ENCODE measurements at places on chromosomes 1 and 21. TPM values are rescaled to one million over a fixed set of nuclear protein-coding genes. Genes with fewer than 3 reads are reported as not detected.

DNA sequence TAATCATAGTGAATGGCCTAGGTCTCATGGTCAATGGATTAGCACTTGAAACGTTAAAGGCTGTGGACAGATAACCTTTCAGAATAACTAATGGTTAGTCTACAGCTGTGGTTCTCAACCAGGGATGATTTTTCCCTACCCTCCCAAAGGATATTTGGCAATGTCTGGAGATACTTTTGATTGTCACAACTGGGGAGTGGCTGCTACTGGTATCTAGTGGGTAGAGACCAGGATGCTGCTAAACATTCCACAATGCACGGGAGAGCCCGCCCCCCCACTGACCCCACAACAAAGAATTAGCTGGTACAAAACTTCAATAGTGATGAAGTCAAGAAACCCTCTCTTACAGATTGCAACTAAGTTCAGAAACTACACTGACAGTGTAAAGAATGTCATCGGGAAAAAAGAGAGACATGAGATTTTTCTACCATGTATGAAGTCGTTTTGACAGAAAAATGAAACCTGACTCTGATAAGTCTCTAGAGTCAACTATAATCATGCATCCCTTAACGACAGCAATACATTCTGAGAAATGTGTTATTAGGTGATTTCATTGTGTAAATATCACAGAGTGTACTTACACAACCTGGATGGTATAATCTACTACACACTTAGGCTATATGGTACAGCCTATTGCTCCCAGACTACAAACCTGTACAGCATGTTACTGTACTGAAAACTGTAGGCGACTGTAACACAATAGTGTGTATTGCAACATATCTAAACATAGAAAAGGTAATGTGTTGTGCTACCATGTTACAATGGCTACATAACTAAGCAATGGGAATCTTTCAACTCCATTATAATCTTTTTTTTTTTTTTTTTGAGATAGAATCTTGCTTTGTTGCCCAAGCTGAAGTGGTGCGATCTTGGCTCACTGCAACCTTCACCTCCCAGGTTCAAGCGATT is 49.7 kb upstream of the PRDX6 start:
- no peak for DNase-seq

- no peak for DNase-seq
Observed at GRCh38 chr21:19475525-19475924, 1071.9 kb upstream of the TMPRSS15 start.

DNA sequence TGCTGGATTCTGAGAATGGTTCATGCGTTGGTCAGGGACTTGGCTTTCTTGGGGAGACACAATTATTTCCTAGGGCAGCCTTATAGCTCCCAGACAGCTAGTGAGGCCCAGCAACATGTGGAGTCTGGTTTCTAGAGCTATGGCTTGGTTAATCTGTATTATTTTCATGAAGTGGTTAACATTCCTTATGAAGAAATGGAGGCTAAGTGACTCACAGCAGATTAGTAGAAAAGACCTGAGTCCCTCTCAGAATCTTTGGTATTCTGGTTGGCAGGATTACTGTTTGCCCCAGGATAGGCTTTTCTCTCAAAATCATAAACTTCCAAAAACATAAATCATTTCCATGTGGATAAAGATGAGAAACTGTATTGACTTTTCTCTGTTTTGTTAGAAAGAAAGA is 42.3 kb downstream of the DUSP10 start:
- no peak for DNase-seq

DNA sequence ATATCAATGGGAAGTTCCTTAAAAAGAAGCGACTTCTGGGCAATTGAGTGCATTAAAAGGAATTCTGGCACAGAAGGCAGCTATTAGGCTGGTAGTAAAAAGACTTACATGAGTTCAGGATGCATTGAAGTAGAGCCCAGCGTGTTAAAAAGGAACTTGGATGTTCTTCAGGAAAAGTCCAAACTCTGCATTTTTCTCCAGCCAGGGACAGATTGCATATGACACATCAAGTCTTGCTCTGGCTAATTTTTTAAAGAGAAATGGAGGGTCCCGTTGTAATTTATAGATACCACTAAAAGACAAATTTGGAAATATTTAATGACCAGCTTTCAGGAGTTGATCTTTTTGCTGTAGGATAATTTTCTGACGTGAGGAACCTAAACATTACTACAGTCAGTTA is 1.2 kb downstream of the TPRG1L start:
- DNase-seq: no peak

- no peak for DNase-seq
Observed at GRCh38 chr1:32695098-32695904, 7.3 kb downstream of the SYNC start.

The ROR1 gene
- polyA plus RNA-seq: 32.8 TPM

The RIPPLY3 gene
- 1.9 TPM for polyA plus RNA-seq

- no peak for DNase-seq
Observed at GRCh38 chr1:62784509-62785365, 805 bp downstream of the ATG4C start.

The GJA4 gene
- 18.6 TPM for polyA plus RNA-seq

GRCh38 chr1:1937061-1937460 is 18.0 kb upstream of the TMEM52 start:
- no peak for DNase-seq

GRCh38 chr1:1479547-1480487 is 8.3 kb downstream of the ATAD3B start:
- DNase-seq: no peak

- DNase-seq: no peak
Observed at GRCh38 chr1:109078317-109078716, 2.5 kb upstream of the TAF13 start.

DNA sequence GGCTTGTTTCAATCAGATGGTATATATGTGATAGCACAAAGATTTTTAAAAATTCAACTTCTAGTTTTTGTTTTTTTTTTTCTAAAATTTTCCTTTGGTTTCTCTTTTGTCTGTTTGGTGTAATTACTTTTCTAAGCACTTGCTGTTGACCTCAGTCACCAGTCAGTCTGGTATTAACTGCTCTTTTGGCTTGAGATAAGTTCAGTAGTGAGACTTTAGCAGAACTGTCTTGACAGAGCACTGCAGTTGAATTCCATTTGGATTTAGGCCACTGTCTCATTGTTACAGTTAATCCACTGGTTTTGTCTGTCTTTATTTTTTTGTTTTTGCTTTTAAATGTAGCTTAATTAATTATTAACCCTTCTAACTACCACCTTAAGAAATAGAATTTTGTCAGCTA is 36.2 kb downstream of the OSBPL9 start:
- DNase-seq: no peak

The KRTAP19-1 gene
- polyA plus RNA-seq: not detected

The C2CD4D gene
- 0.19 TPM for polyA plus RNA-seq

GRCh38 chr1:78355656-78356055 is 135.1 kb upstream of the PTGFR start:
- DNase-seq: no peak

The DISC1 gene
- 5.8 TPM for polyA plus RNA-seq

- DNase-seq: no peak
Observed at GRCh38 chr21:37748351-37748750, 167.9 kb downstream of the KCNJ6 start.

GRCh38 chr21:44461464-44462001 is 6.2 kb downstream of the LRRC3 start:
- no peak for DNase-seq

- no peak for DNase-seq
Observed at GRCh38 chr1:18166341-18166740, 58.7 kb downstream of the IGSF21 start.

The USH2A gene
- 0.07 TPM for polyA plus RNA-seq

The BCAR3 gene
- 23.1 TPM for polyA plus RNA-seq

- DNase-seq: no peak
Observed at GRCh38 chr1:44646261-44647110, 27.8 kb downstream of the TMEM53 start.

DNA sequence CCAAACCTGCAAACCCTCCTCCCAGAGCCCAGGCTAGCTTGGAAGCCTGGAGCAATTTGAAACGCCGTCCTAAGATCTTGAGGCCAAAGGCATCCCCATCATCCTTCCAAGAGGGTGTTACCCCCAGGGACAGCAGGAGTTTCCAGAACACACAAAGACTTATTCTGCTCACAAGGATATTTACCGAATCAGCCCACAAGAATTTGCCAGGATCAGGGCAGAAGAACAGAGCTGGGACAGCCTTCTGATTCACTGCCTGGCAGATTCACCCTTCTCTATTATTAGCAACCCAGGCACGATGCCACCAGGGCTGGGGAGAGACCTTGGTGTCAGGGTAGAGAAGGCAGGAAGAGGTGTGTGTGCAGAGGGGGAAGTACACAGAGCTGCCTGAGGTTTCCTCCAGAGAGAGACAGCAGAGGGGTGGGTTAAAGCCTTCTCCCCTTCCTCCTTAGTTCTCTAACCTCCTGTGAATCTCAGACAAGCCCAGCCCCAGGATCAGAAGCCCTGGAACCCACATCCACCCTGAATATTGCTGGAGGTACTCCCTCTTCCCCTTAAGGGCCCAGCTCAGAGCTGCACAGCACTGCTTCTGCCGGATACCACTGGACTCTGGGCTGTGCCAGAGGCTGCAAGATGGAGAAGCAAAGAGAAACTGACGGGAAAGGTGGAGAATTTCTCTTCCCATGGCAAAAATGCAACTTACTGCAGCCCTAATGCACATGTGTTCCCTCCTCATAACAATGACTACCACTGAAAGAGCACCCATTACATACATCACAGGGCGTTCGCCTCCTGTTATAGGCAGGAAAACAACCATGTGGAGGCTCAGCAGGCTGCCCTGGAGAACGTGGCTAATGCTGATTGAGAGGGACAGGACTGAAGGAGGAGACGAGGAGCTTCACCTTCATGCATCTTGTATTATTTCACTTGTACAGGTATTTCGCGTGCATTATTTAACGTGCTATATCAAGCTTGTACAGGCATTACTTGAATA is 61.8 kb downstream of the ITPKB start:
- DNase-seq: no peak

- DNase-seq: no peak
Observed at GRCh38 chr1:61079898-61080336, 2.4 kb upstream of the NFIA start.

DNA sequence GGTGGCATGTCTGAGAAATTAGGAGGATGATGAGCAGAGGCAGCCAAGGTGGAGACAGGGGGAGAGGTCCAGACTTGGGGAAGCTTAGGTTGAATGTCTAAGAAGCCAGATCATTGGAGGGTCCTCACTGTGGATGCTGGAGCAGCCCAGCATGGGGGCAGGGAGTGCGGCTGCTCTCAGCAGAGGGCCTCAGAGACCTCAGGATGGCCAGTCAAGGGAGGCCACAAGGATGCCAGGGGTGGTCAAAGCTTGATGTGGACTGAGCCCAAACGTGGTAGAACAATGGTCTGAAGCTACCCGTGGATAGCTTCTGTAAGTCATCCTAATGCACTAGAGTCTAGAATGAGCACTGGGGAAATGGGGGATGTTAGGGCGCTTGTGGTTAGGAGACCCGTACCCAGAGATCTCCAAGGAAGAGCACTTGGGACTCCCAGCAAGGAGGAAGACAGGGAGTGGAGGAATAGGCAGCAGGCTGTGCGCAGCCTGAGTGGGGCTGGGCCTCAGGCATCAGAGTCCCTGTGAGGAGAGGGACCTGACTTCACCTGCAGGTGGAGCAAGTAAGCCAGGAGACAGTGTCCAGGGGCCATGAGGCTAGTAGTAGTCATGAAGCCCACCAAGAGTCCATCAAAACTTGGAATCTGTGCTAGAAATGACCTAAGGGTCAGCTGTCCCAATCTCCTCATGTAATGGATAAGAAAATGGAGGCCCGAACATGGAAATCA is 4.3 kb upstream of the S100A9 start:
- DNase-seq: no peak

GRCh38 chr1:48093696-48094528 is 96.7 kb upstream of the TRABD2B start:
- DNase-seq: peak; percentile 75

The VANGL2 gene
- 35.3 TPM for polyA plus RNA-seq

DNA sequence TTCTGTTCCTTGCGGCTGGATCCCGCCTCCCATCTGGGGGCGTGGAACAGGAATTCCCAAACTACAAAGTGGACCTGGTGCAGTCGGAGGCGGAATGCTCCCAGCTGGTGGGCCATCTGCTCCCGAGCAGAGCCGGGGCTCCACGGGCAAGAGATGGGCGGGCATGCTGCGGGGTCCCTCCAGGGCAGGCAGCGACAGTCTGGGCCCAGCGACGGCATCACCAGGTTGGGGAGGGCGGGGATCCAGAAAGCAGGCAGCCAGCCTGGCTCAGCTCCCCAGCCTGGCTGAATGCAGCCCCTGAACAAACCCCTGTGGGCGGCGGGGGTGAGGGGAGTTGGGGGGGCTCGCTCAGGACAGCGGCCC is 3.6 kb downstream of the MEGF6 start:
- DNase-seq: no peak

The CAMK2N1 gene
- polyA plus RNA-seq: 90.2 TPM

- DNase-seq: no peak
Observed at GRCh38 chr1:101479945-101480344, 243.1 kb downstream of the S1PR1 start.

DNA sequence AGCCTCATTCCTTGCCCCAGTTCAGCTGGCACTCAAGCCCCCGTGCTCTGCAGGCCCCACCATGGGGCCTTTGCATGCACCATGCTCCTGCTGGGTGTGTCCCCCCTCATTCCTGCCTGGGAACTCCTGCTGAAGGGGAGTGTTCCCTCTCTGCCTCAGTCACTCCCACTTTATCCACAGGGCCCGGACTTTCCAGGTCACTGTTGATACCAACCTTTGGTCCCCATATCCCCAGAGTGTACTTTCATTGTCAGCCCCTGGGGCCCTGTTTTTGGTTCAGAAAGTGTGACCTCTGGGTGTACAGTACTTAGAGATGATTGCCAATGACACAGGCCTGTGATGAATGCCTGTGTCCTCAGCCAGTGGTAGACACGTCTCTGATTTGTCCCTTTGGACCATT is 2.9 kb downstream of the TTC22 start:
- no peak for DNase-seq

DNA sequence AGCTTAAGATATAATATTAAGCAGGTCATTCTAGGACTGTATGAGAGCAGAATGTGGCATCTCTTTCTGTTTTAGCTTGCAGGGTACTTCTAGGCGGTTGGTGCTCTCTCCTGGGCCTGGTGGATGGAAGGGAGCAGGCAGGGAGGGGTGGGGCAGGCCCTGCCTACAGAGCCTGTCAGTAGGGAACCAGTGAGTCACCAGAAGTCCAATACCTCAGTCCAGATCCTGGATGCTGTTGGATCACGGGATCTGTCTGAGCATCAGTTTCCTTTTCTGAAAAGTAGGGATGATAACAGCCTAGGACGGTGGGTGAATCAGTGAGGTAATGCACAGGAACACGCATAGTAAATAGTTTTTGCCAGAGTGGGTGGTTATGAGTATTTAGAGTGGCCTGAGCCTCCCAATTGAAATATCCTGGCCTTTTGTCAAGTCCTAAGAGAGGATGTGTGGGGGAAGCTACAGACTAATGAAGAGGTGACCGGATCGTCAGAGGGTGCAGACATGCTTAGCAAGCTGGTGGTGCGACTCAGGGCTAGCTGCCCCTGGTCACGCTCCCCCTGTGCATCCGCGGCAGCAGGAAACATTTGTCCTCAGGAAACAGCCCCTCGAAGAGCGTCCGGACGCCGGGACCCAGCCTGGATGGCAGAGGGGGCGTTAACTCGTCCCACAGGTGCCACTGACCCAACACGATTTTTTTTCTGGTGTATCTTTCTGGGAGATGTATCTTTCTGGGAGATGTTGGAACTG is 23.9 kb downstream of the NAV1 start:
- no peak for DNase-seq

- DNase-seq: no peak
Observed at GRCh38 chr1:30521261-30521865, 202.0 kb downstream of the MATN1 start.

The LCE3D gene
- not detected for polyA plus RNA-seq

The TDRD5 gene
- 5.7 TPM for polyA plus RNA-seq

- no peak for DNase-seq
Observed at GRCh38 chr1:221263831-221264767, 384.9 kb downstream of the HLX start.

The CEP104 gene
- 50.6 TPM for polyA plus RNA-seq

- DNase-seq: no peak
Observed at GRCh38 chr1:116256875-116257274, 116.2 kb upstream of the ATP1A1 start.

The UTP25 gene
- polyA plus RNA-seq: 9.4 TPM

Measured in renal cortex interstitium (tissue), 15 donors.